ENCODE measurements at places on chromosomes 6 and 20.

- DNase-seq: no peak
Measured at GRCh38 chr6:22754061-22754460, 184.7 kb downstream of the HDGFL1 start.

- DNase-seq: no peak
Measured at GRCh38 chr6:134512981-134513391, 195.1 kb upstream of the SGK1 start.

GRCh38 chr6:14428269-14428668, 310.7 kb downstream of the CD83 start:
- no peak for DNase-seq

DNA sequence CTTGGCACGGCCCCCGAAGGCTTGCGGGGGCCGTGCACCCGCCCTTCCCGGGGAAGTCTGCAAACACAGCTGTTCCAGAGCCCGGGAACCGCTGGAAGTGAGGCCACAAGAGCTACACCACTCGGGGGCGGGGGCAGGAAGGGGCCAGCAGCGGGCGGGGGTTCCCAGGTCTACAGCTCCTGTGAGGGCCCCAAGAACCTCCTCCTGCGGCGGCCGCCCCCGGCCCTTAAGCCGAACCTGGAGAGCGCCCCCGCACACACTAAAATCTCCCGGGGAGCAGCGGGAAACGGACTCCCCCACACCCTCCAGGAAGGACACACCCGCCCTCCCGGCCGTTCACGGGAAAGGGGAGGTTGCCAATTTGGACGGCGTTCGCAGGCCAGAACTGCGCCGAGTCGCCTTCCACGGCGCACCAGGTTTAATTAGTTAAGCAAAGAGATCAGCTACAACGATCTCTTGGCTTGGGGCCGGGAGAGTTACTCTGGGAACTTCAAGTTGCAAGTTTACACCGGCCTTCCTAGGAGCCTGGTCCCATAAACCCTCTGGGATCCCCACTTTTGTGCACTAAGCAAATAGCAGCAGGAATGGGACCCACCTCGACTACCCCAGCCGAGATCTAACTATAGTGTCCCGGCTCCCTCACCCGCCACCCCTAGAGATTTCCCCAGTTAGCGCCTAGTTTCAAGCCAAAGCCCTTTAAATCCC, 1.7 kb downstream of the JAG1 start:
- no peak for DNase-seq

DNA sequence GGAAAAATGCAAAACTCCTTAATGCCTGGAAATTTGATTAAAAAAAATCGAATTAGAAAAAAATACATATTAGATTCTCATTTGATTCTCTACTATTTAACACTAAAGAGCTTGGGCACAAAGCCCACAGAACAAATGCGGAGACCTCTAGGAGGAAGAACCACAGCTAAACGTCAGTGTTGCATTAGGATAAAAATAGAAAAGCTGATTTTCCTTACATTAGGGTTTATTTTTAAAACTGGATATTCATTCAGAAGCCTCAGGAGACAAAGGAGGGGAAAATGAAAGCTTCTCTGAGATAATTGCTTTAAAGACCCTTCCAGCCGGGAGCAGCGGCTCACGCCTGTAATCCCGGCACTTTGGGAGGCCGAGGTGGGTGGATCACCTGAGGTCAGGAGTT, 77.3 kb downstream of the ECT2L start:
- DNase-seq: no peak

DNA sequence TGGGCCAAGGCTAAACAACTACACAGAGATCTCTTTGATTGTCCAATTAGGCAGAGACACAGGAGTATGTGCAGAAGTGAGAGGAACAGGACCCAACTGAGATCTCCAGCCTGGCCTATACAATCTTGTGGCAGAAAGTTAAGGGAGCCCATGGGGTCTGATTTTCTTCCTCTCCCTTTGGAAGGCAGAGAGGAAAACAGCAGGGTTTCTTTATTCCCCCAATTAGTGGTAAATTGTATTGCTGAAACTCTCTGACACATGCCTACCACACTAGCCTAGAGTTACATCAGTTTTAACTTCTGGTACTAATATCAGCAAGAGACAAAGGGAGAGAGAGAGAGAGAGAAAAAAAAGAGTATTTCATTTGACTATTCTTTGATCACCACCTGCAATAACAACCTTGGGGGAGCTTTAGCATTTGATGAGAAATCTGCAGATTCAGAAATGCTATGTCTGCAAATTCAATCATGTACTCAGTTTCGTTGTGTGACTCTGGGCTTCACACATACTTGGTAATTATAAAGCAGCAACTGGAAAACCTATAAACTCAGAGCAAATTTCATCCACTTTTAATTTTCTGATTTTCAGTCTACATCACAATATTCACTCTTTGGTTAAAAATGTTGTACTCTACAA, 260.3 kb upstream of the SPTLC3 start:
- DNase-seq: no peak

- no peak for DNase-seq
Measured at GRCh38 chr6:1416191-1416760, 26.9 kb downstream of the FOXF2 start.

DNA sequence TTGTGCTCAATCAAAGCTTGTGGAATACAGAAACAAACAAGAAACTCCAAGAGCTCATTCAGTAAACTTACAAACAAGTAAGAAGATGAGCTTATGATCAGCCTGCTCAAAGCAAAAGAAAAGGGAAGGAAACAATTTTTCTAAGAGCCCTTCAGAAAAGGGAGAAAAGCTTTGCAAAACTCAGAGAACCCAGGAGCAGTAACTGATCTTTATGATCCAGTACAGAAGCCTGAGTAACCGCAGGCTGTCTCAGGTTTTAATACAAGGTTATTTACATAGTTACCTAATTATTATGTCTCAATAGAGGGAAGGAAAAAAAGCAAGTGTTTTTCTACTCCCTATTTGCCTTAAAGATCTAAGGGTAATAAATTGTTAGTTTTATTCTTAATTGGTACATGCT, 226.5 kb downstream of the MAFB start:
- DNase-seq: no peak

GRCh38 chr6:148426317-148426977, 83.8 kb downstream of the SASH1 start:
- no peak for DNase-seq

GRCh38 chr6:85347812-85348211, 102.1 kb upstream of the NT5E start:
- DNase-seq: no peak

GRCh38 chr6:2820415-2820814, 21.2 kb downstream of the SERPINB1 start:
- no peak for DNase-seq

- no peak for DNase-seq
Measured at GRCh38 chr6:143531720-143532499, 20.4 kb upstream of the FUCA2 start.

GRCh38 chr20:43925801-43926200, 11.1 kb downstream of the TOX2 start:
- DNase-seq: no peak

- no peak for DNase-seq
Measured at GRCh38 chr20:45611054-45611453, 18.5 kb upstream of the WFDC10A start.

- no peak for DNase-seq
Measured at GRCh38 chr6:133501675-133502270, 260.6 kb downstream of the EYA4 start.

- DNase-seq: no peak
Measured at GRCh38 chr6:1406306-1407072, 17.1 kb downstream of the FOXF2 start.

DNA sequence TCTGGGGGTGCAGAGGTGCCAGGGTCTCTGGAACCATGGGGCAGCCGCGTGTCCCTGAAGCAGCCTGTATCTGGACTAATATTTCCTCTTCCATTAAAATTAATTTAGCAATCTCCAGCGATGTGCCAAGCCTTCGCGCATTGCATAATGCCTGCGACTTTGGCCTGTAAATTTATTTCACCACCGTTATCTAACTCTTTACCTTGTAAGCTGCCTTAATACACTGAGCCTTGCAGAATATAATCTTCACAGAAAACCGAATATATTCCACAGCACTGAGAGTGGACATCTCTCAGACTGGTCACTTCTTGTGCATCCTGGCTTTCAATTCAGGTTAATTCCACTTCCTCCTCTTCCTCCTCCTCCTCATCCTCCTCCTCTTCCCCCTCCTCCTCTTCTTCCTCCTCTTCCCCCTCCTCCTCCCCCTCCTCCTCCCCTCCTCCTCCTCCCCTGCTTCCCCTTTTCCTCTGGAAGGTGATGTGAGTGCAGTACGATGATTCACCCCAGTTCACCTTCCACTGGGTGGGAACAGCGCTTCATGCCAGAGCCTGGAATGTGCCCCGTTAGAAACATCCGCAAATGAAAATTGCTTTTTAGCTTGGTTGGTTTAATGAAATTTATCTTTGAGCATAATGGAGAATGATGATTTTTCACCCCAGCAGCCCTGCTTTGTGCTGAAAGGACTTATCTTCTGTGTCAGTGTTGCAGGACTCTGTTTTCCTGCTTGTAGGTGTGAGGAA, 101.4 kb downstream of the CDH4 start:
- DNase-seq: no peak

DNA sequence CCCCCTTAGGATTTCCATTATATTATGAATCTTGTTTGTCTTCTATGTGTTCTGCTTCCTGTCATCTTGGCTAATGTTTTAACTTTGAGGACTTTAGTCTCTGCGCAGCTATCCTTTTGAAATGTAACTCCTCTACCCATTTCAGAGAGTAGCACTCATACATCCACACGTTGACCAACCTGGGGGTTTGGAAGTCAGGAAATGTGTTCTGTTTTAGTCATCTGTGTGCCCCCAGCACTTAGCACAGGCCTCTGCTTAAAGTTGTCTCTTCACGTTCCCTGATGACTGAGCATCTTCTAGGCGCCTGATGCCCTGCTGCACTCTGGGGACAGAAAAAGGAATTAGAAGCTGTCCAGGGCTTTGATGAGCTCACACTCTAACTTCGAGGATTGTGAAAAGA, 47.9 kb downstream of the HMGN3 start:
- no peak for DNase-seq

GRCh38 chr6:123712831-123713230, 76.1 kb upstream of the TRDN start:
- DNase-seq: no peak

GRCh38 chr20:47875297-47876025, 90.2 kb upstream of the SULF2 start:
- DNase-seq: no peak

DNA sequence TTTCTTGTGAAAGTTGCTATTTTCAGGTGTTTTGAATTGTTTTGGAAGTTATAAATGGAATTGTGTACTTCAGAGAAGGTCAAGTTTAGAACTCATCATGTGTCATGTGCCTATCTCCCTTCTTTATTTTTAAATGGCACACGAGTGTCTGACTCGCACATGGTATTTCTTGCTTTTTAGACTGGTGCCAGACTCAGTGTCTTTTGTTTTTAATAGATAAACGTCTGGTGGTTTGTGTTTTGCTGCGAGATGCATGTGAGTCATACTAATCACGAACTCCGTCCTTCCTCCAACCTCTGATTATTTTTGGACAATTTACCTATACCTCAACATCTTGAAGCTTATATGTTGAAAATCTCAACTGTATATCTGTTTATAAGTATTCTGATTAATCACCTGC, 292.1 kb downstream of the CDKAL1 start:
- DNase-seq: no peak

DNA sequence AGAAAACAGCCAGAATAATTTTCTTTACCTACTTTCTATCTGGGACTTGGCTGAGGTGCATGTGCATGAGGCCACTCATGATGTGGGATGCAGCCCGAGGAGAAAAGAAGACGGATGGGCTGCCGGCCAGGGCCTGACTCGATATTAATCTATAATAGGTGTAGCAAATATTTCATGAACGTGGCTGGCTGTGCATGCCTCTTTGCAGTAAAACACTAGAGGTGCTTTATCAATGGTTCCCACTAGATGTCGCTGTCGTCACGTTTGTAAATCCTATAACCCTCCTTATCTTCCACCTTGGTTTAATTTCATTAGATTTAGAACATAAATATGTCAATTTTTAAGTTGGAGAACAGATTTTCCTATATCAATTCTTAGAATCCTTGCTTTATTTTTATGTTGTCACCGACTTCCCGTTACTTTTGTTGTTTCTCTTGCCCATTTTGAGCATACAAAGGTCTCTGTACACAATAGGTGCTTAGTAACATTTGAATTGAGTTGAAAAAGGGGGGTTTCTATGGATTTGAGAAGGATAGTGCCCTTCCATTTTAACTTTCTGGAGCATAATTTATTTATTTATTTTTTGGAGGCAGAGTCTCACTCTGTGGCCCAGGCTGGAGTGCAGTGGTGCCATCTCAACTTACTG, 19.6 kb upstream of the FERMT1 start:
- peak; percentile 65 for DNase-seq

GRCh38 chr6:97465877-97466561, 183.0 kb upstream of the MMS22L start:
- no peak for DNase-seq

- no peak for DNase-seq
Measured at GRCh38 chr6:22062807-22063408, 233.9 kb downstream of the PRL start.

- no peak for DNase-seq
Measured at GRCh38 chr6:49531774-49532569, 18.5 kb upstream of the C6orf141 start.

- no peak for DNase-seq
Measured at GRCh38 chr6:88855541-88856147, 107.8 kb downstream of the RNGTT start.

GRCh38 chr6:160101277-160102205, 20.1 kb upstream of the SLC22A1 start:
- no peak for DNase-seq

- DNase-seq: no peak
Measured at GRCh38 chr6:49553384-49553783, 2.9 kb downstream of the C6orf141 start.

- DNase-seq: peak; percentile 69
Measured at GRCh38 chr6:20366082-20366830, 35.4 kb upstream of the E2F3 start.

- no peak for DNase-seq
Measured at GRCh38 chr20:62326959-62327725, 24.3 kb downstream of the ADRM1 start.

GRCh38 chr6:137395316-137395715, 98.9 kb downstream of the OLIG3 start:
- DNase-seq: no peak

DNA sequence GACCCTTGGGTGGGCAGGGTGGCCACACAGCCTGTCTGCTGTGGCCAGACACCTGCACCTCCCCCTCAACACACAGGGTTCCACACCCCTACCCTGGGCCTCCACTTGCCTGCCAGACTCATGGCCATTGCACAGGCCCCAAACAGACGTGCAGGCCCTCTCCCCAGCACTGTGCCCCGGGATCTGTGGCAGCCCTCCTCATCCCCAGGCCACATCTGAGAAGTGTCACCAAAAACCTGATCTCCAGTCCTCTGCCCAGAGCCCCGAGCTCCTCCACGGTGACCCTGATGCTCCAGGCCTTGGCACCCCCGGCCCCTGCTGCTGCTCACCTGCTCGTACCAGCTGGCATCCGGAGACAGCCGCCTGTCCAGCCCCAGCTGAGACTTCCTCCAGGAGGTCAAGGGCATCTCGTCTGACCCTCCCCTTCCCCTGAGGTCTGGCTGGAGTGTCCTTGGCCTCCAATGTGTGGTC, 160.1 kb downstream of the DLL1 start:
- no peak for DNase-seq

- no peak for DNase-seq
Measured at GRCh38 chr20:5658912-5659345, 91.3 kb upstream of the SHLD1 start.

- no peak for DNase-seq
Measured at GRCh38 chr6:150510576-150510975, 89.1 kb upstream of the PLEKHG1 start.

GRCh38 chr6:160042788-160043301, 74.0 kb downstream of the IGF2R start:
- no peak for DNase-seq

Data from stimulated activated effector memory CD8-positive, alpha-beta T cell treated with anti-CD3 and anti-CD28 coated beads, Interleukin-12 subunit alpha, Interleukin-12 subunit beta, amount 100 ng/mL, for 72 hours (primary cell).